Fibroblast of upper back skin (primary cell): ENCODE measurements at places on chromosomes 12 and 14.

- DNase-seq, result no peak
Measured at GRCh38 chr12:117547209-117547608, 185.8 kb upstream of the NOS1 start.

DNA sequence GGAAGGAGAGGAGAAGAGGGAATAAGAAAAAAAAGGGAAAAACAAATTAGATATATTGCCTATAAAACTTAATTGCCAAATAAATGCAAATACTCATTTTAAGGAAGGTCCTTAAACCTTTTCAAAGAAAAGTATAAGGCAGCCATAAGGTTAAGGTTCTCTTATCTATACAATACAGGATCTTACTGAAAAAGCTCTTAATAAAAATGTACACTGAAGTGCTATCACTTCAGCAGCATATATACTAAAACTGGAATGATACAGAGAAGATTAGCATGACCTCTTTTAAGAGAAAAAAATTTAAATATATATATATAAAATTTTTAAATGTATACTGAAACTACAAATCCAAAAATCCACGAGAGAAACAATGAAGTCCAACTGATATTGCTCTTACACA, 65.6 kb downstream of the PPP2R5E start:
- DNase-seq, result no peak

DNA sequence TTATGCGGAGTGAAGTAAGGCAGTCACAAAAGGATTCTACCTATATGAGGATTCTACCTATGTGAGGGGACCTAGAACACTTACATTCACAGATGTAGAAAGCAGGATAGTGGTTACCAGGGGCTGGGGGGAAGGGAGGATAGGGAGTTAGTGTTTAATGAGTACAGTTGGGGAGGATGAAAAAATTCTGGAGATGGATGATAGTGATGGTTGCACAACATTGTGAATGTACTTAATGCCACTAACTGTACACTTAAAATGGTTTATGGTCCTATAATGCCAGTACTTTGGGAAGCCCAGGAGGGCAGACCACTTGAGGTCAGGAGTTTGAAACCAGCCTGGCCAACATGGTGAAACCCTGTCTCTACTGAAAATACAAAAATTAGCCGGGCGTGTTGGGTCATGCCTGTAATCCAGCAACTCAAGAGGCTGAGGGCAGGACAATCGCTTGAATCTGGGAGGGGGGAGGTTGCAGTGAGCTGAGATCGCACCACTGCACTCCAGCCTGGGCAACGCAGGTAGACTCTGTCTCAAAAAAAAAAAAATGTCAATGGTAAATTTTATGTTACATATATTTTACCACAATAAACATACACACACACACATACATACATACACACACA, 25.4 kb downstream of the SVOP start:
- no peak for DNase-seq

DNA sequence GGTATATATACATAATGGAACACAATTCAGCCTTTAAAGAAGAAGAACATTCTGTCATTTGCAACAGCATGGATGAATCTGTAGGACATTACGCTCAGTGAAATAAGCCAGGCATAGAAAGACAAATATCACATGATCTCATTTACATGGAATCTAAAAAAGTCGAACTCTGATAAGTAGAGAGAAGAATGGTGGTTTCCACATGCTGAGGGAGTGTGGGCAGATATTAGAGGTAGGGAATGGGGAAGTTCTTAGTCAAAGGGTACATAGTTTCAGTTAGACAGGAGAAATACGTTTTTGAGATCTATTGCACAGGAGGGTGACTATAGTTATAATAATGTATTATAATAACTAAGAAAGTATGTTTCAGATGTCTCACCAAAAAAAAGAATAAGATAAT, 71.4 kb downstream of the ADAMTS20 start:
- DNase-seq, result no peak

DNA sequence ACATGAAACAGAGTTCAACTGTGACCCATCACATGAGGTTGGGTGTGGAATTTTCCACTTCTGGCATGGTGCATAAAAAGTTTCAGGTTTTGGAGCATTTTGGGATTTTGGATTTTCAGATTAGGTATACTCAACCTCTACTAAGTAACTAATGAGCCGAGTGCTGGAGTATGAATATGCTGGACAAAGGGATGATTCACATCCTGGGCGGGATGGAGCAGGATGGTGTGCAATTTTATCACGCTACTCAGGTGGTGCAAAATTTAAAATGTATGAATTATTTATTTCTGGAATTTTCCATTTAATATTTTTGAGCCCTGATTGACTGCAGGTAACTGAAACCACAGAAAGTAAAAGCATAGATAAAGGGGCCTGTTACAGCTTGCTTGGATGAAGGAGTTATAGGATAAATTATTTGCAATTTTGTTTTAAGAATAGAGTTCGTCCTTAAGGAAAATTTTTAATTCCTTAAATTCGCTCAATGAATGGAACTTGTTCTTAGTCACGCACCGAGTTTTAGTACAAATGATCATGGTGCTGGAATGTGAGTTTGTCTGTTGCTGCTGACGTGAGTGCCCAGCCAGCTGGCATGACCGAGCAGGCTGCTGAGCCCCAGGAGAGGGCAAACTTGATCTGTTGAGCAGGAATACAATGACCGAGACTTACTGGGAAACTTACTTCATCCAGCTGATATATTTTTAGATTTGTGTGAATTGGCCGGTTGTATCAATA, 176.3 kb downstream of the ESR2 start:
- no peak for DNase-seq

DNA sequence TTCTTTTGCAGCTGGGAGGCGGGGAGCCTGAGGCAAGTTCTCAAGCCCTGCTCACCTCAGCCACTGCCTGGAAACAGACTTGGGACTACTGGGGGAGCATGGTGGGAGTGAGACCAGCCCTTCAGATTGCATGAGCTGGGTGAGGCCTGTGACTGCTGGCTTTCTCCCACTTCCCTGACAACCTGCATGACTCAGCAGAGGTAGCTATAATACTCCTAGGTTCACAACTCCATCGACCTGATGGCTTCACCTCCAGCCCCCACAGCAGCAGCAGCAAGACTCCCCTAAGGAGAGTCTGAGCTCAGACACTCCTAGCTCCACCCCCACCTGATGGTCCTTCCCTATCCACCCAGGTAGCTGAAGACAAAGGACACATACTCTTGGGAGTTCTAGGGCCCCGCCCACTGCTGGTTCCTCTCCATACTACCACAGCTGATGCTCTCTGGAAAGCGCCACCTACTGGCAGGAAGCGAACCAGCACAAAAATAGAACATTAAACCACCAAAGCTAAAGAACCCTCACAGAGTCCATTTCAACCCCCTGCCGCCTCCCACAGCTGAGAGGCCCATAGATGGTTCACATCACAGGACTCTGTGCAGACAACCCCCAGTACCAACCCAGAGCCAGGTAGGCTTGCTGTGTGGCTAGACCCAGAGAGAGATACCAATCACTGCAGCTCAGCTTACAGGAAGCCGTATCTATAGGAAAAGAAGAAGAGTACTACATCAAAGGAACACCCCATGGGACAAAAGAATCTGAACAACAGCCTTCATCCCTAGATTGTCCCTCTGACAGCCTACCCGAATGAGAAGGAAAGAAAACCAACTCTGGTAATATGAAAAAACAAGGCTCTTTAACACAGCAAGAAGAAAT, 68.7 kb downstream of the RPAP3 start:
- peak; percentile 18 for DNase-seq

DNA sequence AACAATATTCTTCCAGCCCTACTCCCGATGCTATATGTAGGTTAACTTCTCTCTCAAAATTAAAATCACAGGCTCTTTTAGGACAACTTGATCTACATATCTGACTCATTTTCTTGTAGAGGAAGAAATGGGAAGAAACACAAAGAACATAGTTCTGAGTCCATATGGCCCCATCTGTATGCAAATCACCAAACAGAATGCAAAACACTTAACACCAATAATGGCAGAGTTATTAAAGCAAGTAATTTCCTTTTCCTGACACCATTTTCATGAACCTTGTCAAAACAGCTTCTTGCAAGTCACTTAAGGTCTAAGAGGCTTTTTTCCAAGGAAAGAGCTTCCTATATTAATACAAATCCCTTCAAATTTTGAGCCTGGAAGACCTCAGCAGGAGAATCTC, 300.4 kb upstream of the CLEC14A start:
- DNase-seq, result no peak

- DNase-seq, result no peak
Measured at GRCh38 chr12:24746006-24746671, 202.8 kb downstream of the BCAT1 start.

DNA sequence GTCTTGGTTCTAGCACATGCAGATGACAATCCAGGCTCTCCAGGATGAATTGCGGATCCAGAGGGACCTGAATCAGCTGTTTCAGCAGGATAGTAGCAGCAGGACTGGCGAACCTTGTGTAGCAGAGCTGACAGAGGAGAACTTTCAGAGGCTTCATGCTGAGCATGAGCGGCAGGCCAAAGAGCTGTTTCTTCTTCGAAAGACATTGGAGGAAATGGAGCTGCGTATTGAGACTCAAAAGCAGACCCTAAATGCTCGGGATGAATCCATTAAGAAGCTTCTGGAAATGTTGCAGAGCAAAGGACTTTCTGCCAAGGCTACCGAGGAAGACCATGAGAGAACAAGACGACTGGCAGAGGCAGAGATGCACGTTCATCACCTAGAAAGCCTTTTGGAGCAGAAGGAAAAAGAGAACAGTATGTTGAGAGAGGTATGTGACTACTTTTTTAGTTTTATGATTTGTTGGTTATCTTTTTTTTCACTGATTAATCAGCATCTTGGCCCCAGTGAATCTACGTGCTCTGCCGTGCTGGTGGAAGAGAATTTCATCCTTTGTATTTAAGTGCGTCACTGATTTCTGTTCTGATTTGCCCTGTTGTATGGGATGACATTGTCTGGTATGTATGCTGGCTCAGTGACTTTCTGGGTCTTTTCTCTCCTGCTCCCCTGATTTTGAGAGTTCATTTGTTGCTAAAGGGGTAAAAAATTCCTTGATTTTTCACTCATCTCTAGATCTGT, 92.3 kb downstream of the ERC1 start:
- no peak for DNase-seq

DNA sequence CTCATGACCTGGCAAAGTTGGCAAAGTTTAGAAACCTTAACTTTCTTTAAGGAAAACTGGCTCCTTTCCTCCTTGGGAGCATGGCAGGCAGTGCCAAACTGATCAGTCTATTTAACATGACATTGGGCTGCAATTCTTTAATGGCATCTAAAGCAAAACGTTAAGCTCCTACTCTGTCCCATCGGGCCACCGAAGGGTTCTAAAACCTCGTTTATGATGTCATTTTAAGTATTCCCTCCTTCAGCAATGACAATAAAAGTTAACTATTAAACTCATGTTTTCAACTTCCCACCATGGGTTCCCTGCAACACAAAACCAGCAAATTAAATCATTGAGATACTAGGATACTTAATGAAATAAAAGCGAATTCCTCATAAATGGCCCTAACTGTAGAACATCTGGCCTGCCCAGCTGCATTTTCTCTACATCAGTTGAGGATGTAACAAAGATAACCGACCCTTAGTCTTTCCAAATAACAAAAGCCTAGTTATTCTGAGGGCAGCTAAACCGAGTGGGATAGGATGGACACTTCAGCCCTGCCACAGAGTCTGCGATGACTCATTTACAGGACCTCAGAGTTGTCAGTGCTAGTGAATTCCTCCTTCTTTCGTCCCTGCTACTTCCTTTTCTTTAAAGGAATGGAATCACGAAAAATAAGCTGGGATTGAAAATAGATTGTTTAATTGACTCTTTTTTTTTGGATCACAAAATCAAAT, 34.5 kb upstream of the RIC8B start:
- no peak for DNase-seq

DNA sequence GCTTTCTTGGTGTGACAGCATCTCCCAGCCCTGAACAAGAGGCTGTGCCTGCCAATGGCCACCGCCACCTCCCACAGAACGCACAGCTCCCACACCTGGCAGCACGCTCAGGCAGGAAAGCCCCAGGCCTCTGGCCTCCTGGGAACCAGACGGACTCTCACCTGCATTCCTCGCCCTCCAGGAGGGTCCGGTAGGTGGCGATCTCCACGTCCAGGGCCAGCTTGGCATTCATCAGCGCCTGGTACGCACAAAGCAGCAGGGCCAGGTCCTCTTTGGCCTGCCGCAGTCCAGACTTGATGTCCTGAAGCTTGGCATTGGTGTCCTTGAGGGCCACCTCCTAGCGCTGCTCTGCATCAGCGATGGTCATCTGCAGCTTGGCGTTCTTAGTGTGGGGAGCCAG, 12.1 kb upstream of the KRT77 start:
- DNase-seq, result no peak

- DNase-seq, result no peak
Measured at GRCh38 chr14:79820866-79821535, 390.3 kb downstream of the DIO2 start.

DNA sequence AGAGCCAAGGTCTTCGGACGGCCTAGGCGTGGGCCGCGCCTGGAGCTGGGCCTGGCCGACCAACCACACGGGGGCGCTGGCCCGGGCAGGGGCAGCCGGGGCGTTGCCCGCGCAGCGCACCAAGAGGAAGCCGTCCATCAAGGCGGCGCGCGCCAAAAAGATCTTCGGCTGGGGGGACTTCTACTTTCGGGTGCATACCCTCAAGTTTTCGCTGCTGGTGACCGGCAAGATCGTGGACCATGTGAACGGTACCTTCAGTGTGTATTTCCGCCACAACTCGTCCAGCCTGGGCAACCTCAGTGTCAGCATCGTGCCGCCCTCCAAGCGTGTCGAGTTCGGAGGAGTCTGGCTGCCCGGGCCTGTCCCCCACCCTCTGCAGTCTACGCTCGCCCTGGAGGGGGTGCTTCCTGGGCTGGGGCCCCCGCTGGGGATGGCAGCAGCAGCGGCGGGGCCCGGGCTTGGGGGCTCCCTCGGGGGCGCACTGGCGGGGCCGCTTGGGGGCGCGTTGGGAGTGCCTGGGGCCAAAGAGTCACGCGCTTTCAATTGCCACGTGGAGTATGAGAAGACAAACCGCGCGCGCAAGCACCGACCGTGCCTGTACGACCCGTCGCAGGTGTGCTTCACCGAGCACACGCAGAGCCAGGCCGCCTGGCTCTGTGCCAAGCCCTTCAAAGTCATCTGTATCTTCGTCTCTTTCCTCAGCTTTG, 4.4 kb upstream of the SHMT2 start:
- no peak for DNase-seq

DNA sequence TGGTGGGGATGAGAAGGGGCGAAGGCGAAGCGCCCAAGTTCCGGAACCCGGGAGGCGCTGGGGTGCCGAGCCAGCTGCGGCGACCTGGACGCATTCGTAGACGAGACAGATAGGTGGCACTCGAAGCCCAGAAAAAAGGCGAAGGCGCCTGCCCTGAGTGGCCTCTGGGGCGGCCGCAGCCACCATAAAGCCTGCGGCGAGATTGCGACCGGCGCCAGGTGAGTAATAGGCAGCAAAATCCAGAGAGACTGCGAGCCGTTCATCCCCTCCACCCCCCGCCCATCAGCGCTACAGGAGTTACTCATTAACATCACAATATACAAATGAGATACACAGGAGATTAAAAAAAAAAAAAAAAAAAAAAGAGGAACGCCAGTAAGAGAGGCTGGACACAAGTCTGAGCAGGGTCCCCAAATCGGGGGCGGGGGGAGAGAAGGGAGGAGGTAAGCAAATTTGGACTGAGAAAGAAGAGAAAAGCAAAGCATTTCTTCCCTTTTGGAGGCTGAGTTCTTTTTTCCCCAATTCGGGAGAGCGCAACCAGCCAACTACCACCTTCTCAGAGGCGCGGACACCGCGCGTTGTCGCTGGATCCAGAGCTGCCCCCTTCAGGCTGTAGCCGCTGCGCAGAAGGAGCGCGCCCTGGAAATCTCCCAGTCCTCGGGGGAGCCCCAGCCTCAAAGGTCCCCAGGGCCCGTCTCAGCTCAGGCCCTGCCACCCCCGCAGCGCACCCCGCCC, 15.7 kb downstream of the TBX3 start:
- DNase-seq, result peak; percentile 88

GRCh38 chr14:36052681-36053080, 123.8 kb downstream of the PTCSC3 start:
- no peak for DNase-seq
